ENCODE measurements at places on chromosomes 3 and 15.

- DNase-seq: no peak
These were observed 44.5 kb downstream of the STT3B start for GRCh38 chr3:31577232-31577631.

DNA sequence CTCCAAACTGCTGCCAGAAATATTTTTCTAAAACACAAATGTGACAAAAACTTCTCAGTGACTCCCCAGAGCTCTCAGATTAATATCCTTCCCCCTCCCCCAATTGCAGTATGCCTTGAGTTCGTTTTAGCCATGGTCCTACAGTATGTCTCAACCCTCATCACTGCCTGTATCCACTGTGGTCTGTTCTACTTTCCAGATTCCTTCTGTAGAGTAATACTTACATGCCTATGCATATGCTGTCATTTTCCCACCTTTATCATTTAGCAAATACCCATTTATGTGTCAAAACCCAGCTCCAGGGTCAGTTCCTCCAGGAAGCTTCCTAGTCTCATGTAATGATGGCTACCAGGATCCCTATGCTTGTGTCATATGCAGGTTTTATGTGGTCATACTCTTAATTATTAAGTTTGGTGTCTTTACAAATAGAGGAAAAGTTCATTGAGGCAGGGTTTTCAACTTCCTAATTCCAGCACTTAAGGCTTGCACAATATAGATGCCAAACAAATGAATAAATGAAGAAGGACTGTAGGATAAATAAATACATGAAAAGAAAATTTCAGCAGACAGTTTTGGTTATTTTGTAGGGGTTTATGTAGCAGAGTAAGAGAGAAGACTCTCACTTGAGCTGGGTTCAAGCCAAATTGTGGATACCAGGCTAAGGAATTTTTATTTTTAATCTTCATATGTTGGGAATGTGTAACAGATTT is 170.8 kb downstream of the ALCAM start:
- DNase-seq: no peak

GRCh38 chr3:52227117-52227516 is 1.7 kb upstream of the TLR9 start:
- no peak for DNase-seq

DNA sequence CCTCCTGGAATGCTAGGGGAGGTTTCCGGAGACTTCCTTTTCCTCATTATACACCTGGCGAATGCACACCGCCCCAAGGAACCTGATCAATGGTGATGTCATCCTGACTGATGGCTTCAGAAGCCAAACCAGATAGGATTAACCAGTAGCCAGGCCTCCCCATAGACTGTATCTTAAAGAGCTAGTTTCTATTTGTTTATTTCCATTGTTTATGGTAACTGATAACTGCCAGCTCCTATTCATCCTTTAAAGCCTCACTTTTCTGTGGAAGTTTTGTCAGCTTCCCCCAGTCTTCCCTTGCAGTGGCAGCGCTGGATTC is at the start of gene MKRN2OS:
MKRN2OS (minus strand) TSS at position 27 of the 319 bp plus-strand sequence. CDS start 35 bp downstream, outside the sequence.
- DNase-seq: no peak

- DNase-seq: no peak
These were observed 37.7 kb downstream of the MUC4 start for GRCh38 chr3:195773956-195774537.

DNA sequence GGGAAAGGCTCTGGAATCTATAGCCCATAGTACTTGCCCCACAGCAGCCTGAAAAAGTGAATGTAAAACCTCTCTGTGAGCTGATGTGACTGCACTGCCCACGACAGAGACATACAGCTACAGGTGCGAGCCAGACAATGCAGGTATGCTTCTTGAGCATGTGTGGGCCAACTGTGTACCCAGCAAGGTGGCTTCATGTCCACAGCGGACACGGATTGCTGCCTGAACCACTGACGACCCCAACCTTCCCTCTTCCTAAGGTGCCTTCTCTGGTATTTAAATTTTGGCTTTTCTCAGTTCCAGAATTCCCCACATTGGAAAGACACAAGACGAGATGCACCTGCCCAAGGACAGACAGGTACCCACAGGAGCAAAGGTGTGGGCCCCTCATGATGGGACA is 65.8 kb downstream of the SCN5A start:
- no peak for DNase-seq

- DNase-seq: no peak
These were observed 193.3 kb upstream of the PROK2 start for GRCh38 chr3:71978150-71978721.

DNA sequence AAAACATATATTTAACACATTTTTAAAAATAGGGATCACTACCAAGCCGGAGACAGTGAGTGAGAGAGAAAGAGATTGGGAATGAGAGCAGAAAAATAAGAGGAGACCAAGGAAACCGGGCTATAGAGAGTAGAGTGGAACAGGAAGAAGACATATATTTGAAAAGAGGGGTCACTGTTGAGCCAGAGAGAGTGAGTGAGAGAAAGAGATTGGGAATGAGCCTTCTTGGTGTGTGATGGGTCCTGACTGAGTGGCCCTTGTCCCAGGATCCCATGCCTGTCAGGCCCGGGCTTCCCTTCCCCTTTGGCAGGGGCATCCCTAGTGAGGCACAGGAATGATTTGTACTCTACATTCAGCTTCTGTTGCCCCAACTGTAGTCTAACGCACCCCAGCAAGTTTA is 646.6 kb downstream of the NTRK3 start:
- DNase-seq: no peak

- no peak for DNase-seq
These were observed 119.1 kb downstream of the ADCY5 start for GRCh38 chr3:123329636-123330340.

DNA sequence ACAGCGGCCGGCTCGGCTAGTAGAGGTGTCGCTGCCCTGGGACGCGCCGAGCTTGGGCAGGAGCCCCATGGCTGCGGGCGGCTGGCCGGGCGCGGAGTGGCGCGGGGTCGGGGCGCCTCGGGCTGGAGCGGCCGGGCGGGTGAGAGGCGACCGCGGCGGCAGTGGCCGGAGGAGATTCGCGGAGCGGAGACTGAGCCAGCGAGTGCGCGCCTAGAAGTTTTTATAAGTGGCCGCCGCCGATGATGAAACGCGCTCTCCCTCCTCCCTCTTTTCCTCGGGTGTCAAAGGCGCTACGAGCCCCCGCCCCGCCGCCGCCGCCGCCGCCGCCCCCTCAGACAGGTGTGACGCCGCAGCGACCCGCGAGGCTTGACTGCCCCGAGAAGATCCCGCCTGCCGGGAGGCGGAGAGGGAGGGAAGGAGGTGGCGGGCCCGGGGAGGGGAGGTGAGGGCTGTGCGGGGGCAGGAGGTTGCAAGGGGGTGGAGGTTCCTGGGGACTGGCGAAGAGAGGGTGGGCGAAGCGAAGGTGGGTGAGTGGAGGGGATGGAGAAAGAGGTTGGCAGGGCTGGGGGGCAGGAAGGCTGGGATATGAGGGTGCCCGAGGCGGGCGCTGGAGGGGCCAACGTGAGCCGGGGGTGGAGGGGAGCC is at the start of gene SLCO2A1:
SLCO2A1 (minus strand) TSS at position 192 of the 645 bp plus-strand sequence; CDS start at position 69, 123 bp downstream.
- no peak for DNase-seq

DNA sequence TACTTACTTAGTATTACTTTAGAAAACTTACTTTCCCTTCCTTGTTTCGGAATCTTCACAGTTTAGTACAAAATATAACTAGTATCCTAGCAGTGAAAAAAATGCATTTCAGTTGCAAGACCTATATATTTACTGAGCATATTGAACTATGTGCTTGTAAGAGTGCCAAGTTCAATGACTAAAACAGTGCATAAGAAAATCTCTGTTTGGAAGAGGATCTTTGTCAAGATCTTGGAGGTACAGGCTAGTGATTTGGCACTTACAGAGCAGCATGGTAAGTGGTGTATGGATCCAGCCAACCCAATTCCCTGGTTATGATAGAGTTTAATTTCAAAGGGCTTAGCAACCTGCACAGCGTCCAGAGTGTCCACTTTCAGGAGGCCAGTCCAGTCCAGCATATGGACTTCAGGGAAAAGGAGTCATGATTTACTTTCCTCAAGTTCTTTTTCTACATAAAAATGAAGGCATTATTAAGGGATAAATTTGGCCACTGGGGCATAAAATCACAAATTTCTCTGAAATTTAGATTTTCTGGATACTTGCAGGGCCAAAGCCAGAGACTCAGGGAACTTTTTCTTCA is 625.8 kb upstream of the BCHE start:
- DNase-seq: no peak

DNA sequence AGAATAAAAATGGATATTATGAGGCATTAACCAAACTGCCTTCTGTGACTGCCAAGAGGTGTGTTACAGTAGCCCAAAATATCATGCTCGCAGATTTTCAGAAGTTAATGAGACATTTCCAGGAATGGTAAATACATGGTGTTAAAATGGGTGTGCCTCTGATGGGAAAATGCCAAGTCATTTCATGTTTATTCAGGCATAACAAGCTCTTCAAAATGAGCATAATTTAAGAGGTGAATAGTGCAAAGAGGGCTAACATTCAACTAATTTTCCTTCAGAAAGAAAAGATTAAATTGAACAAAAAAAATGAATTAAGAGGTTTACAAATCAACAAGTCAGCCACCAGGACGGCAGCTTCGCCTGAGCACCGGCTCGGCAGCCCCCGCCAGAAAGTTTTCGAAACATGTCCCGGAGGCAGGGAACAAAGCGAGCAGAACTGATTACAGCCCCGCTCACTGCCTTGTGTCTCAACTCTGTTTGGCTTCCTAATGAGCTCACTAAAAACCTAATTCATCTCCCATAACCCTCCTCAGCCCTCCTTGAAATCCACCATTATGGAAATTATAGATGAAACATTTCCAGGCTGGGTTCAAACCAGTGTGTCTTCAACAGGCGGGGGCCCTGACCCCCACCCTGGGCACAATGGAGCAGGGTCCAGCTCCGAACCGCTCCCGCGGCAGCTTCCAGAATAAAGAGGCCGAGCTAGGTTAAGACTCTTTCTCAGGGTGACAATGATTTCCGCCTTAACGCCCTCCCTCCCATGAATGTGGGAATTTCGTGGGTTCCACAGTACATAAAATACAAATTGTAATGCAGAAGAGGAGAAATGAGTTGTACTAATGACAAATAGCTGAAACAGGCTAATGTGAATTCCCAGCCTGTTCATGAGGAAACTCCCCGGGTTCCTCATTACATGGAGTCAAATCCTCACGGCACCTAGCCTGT is 43.9 kb downstream of the MEIS2 start:
- no peak for DNase-seq

- no peak for DNase-seq
These were observed 200.0 kb downstream of the RORA start for GRCh38 chr15:61029082-61029481.

DNA sequence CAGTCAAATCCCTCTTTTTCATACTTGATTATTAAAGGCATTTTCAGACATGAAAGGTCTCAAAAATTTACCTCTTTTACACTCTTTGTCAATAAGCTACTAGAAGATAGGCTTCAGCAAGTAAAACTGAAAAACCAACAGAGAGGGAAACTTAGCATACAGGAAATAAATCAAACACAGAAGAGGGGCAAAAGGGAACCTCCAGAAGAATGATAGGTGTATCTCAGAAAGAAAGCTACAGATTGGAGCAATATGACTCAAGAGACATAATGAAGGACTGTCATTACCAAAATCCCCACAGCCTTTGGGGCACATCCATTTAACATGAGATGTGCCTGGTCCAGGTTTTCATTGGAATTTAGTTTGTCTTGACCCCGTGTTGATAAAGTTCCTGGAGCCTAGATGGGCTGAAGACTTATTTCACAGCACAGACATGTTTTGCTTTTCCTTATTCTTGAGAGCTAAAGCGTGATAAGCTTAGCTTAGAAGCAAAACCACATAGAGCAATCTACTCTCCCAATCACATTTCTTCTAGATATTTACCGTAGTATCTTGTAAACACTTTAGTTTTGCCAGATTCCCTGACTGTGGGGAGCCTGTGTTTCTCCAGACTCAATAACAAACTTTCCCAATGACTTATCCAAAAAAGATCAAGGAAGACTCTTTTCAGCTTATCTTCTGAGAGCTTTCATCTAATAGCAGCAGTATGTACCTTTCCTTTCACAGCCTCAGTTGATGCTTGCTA is 11.7 kb downstream of the LRRFIP2 start:
- DNase-seq: no peak

- no peak for DNase-seq
These were observed 15.4 kb downstream of the TGM5 start for GRCh38 chr15:43251185-43251870.

GRCh38 chr3:153001210-153002078 is 160.6 kb upstream of the RAP2B start:
- DNase-seq: no peak

- DNase-seq: no peak
These were observed 8.0 kb downstream of the MBNL1 start for GRCh38 chr3:152276681-152277080.

DNA sequence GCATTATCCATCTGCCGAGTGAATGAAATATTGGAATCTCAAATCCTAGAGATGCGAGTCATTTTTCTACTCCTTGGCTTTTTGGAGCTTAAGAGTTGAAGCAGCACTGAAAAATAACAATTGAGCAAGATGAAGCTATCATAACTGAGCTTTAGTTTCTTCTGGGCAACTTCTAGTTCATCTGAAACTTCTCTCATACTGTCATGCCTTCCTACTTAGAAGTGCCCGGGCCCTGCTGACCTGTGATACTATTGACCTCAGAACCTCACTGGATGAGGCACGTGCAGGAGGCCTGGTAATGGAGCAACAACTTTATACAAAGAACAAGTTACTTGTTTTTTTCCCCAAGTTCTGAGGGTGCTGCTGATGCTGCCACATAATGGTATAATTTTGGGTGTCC is 48.5 kb upstream of the P3H2 start:
- DNase-seq: no peak

DNA sequence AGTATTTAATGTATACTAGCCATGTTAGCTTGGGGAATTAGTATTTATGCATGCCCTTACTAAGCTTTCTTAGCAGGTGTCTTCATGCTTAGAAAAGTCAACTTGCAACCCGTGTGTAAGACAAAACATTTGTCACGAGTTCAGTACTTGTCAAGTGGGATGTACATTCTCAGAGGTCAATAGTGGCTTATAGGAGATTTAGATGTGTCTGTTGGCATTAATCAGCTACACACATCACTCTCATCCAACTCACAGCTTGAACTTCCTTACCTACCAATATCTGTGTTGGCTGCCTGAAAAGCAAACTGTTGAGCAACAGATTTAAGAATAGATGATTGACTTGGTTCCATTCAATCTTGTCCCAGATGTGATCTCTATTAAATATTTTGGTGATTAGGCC is 109.5 kb downstream of the ROBO2 start:
- DNase-seq: no peak

DNA sequence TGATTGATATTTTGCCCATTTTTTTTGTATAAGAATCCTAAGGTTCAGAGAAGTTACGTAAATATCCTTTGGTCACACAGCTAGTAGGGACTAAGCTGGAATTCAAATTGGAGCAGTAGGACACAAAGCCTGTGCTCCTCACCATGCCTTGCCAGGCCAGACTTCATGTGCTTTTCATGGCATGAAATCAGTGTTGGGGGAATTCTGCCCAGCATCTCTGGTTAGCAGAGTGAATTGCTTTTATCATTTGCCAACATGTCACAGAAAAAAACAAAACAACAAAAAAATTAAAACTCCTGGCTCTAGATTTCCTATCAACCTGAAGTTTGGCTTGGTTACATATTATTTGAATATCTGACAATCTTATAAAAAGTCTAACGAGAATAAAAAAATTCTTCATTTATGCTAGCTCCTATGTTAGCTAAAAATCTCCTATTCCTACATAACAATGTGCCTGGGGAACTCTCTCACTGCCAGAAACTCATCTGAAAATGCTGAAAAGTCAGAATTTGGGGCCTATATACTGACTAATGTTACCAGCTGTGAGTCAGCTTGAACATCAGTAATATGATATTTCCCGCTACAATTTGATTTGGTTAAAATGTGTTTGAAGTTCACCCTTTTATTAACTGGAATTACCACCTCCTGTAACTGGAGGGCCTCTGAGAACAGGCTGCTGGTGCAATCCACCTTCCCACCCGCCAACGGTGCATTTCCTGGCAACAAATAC is 141.7 kb downstream of the TIGIT start:
- no peak for DNase-seq

Data from amniotic stem cell (primary cell).